ENCODE measurements at places on chromosomes 5 and 9. TPM values are rescaled to one million over a fixed set of nuclear protein-coding genes. Genes with fewer than 3 reads are reported as not detected.

Gene SAXO1
- polyA plus RNA-seq, result 0.23 TPM

DNA sequence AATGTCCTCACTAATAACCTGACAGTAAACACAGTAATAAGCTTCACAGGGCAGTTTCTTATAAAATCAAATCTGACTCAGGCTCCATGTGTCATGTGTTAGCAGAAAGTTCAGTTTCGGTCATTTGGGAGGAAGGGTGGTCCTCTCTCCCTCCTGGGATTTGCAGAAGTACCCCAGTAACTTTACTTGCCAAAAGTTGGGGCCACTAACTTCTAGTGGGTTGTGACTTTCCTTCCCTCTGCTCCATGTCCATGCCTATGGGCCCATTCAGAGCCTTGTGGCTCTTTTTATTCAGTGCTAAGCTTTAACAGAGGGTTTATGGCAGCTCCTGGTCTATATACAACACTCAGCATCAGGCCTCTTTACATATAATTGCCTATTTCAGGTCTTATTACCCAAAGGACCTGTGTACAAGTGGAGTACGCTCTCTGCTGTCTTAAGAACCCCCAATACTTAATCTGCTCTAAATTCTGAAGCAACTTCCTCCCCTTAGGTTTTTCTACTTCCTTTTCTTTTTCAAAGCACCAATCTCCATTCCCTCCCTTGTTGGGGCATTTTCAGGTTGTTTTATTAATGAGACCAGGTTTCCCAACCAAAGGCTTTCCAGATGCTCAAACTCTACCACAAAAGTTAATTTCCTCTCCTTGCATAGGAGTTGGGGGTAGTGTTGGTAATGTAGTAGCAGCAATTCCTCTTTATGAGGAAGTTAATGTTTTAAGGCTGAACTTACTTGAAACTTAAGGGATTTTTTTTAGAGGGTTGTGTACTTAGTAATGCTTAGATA, 107.7 kb downstream of the CCDC192 start:
- DNase-seq, result no peak

- peak; percentile 32 for DNase-seq
Observed at GRCh38 chr5:57783693-57784092, 301.1 kb upstream of the ACTBL2 start.

DNA sequence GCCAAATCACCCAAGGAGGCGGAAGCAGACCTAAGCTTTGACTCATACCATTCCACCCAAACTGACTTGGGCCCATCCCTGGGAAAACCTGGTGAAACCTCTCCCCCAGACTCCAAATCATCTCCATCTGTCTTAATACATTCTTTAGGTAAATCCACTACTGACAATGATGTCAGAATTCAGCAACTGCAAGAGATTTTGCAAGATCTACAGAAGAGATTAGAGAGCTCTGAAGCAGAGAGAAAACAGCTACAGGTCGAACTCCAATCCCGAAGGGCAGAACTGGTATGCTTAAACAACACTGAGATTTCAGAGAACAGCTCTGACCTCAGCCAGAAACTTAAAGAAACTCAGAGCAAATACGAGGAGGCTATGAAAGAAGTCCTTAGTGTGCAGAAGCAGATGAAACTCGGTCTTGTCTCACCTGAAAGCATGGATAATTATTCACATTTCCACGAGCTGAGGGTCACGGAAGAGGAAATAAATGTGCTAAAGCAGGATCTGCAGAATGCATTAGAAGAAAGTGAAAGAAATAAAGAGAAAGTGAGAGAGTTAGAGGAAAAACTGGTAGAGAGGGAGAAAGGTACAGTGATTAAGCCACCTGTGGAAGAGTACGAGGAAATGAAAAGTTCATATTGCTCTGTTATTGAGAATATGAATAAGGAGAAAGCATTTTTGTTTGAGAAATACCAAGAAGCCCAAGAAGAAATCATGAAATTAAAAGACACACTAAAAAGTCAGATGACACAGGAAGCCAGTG, 15.8 kb upstream of the TTC23L start:
- DNase-seq, result no peak
